ENCODE measurements at places on chromosomes 6 and 20.

DNA sequence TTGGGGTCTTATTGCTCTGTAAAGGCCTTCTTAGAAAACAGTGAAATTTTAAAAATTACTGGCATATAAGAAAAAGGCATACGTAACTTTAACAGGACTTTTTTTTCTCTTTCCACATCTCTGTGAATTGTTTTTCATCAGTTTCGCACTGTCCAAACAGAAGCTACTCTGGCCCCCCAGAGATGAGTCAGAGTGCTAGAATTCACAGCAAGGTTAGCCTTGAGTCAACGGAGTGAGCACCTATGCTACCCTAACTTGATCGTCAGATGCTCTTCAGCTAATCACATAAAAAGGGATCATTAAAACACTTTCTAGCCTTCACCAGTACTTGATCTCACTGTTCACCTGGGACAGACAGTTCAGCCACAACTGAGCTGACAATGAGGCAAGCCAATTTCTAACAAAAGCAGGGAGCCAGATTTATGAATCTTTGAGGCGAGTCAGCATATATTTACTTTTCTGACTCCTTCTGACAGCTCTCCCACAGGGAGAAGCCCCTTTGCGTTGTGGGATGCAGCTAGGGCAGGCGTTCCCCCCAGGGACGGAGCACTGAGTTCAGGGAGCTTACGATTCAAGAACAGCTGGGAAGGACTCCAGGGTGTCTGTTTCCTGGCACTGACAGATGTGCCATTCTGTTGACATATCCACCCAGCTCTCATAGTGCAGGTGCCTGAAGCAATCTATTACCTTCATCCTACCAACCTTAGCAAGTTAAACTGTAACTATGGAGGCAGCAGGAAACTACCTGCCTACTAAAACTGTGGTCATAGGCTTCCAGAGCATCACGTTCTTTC, 46.4 kb upstream of the SPDEF start:
- DNase-seq, result no peak

GRCh38 chr6:3142536-3142935, 14.8 kb downstream of the TUBB2A start:
- no peak for DNase-seq

GRCh38 chr20:42510686-42511085, 679.0 kb downstream of the PTPRT start:
- DNase-seq, result no peak

GRCh38 chr20:53706008-53706465, 112.4 kb upstream of the ZNF217 start:
- DNase-seq, result no peak

DNA sequence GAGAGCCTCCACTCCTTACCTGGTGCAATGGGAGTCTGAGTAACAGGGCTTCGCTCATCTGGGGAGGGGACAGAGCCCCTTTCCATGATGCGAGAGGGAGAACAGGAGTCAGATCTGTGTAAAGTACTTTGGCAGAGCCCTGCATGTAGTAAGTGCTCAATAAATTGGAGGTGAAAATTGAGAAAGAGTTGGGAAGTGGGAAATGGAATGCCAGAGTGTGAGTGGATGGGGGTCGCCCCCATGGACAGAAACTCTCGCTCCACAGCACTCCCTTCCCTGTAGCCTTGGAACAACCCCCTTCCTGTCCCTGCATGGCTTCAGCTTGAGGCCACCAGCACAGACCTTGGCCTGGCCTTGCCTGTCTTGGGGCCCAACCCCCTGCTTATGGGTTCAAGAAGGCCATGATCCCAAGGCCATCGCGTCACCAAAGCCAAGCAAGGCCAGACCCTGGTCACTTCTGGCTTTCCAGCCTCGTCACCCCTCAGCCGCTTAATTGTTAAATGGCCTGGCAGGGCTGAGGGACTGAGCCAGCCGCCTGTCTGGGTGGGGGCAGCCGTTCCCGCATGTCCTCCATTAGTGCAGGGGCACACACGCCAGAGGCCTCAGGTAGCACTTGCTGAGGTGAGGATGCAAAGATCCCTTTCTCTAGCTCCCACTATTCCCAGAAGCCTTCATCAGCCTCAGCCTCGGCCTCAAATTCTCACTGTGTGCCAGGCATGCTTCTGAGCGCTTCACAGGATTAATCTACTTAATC, 93.7 kb upstream of the PTPN1 start:
- DNase-seq, result no peak

DNA sequence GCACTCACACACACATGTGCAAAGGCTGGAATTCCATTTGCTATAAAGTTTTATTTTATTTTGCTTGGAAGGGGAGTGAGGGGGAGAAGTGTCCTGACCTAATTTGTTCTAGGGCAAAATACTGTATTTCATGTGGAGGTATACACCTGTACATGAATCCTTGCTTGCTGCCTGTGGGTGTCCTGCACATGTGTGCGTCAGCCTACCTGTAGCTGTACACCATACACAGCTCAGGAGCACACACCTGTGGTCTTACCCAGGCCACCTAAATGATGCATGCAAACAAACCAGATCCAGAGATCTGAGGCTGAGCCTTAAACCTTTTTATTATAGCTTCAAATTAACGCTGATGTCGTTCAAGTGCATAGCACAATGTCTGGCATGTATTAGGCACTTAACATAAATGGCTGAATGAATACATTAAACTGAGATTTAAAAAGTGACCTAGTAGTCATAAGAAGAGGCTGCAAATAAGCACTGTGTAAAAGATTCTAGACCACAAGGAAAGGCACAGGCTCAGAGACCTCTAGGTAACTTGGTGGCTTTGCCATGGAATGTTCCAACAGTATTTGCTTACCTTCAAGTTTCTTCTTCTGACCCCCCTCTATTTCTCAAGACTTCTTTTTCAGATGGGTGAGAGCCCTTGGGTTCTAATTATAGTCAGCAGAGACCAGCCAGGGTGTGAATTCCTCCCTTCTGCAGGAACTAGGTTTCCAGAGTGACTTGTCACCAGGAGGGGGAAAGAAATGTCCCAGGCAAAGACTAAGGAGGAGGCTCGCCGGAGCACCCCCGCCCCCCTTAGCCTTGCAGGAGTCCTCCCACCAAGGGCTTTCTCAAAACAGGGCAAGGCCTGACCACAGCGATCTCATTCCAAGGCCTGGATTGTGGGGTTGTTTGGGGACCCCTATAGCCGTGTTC, 13.4 kb downstream of the FOXC1 start:
- DNase-seq, result no peak

DNA sequence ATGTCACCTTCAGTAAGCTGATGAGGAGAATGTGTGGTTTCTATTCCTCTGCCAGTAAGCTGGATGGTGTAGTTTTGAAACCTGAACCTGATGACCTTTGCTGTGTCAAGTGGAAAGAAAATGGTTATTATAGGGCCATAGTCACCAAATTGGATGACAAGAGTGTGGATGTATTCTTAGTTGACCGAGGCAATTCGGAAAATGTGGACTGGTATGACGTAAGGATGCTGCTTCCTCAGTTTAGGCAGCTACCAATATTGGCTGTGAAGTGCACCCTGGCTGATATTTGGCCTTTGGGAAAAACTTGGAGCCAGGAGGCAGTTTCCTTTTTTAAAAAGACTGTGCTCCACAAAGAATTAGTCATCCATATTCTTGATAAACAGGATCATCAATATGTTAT, 2.0 kb downstream of the TDRD6 start:
- DNase-seq, result no peak

- DNase-seq, result no peak
These were observed 1240.8 kb upstream of the ADGRB3 start for GRCh38 chr6:67394254-67394653.

- no peak for DNase-seq
These were observed 545.4 kb upstream of the JAG1 start for GRCh38 chr20:11219192-11219591.

- no peak for DNase-seq
These were observed 132.8 kb downstream of the PHACTR3 start for GRCh38 chr20:59737073-59737666.

- DNase-seq, result no peak
These were observed 9.4 kb upstream of the ADTRP start for GRCh38 chr6:11788043-11788442.

DNA sequence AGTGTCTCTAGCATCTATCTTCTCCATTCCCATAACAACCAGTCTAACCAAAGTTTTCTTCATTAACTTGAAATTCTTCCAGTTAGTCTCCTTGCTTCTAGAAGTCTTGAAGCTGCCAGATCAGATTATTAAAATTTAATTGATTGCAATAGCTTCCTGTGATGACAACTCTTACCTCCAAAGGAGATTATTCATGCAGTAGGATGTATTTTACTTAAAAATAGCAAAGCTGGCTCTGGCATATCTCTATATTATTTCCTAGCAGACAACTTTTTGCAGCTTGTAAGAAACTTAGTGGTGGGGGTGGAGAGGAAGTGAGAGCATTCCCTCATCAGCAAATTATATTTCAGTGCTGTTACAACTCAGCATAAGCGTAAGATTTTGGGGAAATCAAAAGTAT, 290.4 kb downstream of the GRIK2 start:
- DNase-seq, result no peak

- DNase-seq, result no peak
These were observed 11.9 kb downstream of the TEAD3 start for GRCh38 chr6:35484921-35485392.

- DNase-seq, result no peak
These were observed 11.0 kb downstream of the TBPL1 start for GRCh38 chr6:133964052-133964451.

GRCh38 chr20:1171461-1172093, 13.2 kb downstream of the TMEM74B start:
- DNase-seq, result no peak

- no peak for DNase-seq
These were observed 753.3 kb upstream of the MARCKS start for GRCh38 chr6:113103634-113104361.

DNA sequence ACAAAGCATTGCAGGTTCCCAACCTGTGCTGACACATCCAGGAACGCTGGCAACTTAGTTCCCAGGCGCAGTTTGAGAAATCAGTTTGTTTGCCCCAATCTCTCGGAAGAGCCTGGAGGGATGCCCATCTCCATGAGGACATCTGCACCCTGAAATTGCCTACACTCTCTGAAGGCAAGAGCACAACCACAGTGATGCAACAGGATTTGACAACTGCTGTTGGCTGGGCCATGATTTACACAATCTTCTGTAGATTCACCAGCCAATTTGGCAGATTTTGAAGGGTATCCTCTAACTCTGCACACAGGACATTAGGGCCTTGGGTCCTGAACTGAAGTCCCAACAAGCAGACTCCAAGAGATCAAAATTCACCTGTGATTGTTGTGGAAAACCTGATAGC, 3.4 kb downstream of the APMAP start:
- no peak for DNase-seq

DNA sequence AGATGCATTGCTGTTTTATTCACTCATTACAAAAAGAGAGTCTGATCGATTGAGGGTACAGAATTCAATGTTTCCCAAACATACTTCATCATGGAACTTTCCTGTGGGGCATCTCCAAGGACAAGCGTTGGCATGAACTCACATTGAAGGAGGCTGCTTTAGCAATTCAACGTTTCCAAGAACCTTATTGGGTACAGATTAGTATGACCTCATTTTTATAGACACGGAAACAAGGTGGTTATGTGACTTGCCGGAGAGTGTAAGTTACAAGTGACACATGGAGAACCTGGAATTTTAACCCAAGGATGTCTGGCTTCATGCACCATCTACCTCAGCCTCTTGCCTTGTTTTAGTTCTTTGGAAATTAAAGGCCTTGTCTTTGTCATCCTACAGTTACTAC, 8.8 kb downstream of the GPR31 start:
- DNase-seq, result no peak

- DNase-seq, result no peak
These were observed 40.4 kb upstream of the SYNJ2 start for GRCh38 chr6:157941101-157941863.

DNA sequence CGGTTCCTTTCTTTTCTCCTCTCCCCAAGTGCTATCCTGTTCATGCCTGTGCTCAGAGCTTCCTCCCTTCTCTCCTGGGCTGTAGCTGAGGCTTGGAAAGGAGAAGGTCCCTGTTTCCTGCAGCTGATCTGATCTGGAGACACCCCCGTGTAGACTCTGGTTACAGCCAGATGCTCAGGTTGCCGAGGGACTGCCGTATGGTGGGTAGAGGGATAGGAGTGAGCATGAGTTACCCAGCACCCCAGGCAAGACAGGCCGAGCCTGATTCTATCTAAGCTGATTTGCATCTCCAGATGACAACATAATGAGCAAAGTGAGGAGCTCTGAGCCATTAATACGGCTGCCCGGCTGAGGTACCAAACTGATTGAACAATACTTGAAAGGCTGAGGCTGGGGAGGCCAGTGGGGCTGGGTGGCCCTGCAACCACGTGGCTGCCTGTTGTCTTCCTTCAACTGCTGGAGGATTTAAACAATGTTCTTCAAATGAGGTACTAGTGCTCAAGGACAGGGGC, 91.8 kb downstream of the ASXL1 start:
- no peak for DNase-seq

GRCh38 chr6:166333172-166333995, 9.0 kb downstream of the SFT2D1 start:
- no peak for DNase-seq

GRCh38 chr6:139367810-139368351, 6.6 kb downstream of the CITED2 start:
- no peak for DNase-seq

DNA sequence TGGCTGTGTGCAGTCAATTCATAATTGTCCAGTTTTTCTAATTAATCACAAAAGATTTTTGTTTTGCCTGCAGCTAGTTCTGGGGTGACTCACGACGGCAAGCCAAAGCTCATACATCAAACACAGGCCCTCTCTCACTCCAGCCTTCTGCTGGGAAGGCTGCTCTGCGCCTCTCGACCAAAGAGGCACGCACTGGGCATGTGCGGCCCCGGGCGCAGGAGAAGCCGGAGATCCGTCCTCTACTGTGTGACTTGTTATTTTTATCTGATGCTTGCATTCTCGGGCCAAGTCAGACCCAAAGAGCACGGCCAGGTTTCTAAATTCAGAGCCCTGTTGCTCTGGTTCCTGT, 98.5 kb downstream of the TFAP2A start:
- no peak for DNase-seq

GRCh38 chr6:47182291-47182957, 127.3 kb downstream of the TNFRSF21 start:
- DNase-seq, result no peak

DNA sequence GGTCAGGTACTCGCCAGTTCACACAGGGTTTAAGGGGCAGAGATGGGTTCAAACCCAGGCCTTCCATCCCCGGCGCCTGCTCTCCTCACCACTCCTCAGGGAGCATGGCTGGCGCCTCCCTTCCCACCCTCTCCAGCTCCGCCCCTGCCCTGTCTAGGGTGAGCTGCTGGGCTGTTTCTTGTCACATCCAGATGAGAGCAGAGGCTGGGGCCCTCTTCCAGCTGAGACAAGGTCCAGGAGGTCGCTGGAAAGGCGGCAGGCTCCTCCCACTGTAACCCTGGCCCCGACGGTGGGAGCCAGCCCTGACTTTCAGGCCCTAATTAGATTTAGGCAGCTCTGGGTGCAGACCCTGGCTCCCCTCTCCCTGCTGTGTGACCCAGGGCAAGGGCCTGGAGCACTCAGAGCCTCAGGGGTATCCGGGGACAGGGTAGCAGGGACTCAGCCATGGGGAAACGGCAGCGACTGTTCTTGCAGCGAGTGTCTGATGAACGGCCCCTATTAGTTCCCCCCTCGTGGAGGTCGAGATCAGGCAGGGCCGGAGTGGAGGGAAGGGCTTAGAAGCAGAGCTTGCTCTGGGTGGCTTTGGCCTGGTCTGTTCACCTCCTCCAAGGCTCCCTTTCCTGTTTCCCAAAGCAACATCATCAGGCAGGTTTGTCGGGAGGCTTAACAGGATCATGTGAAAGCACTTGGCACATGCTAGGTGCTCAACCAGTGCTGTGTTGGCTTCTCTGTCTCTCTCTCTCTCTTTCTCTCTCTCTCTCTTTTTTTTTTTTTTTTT, 33.4 kb downstream of the SNAI1 start:
- DNase-seq, result no peak
